ENCODE measurements at places on chromosomes 4 and X.

- no peak for DNase-seq
Measured at GRCh38 chr4:12615822-12616221, 868.3 kb downstream of the RAB28 start.

DNA sequence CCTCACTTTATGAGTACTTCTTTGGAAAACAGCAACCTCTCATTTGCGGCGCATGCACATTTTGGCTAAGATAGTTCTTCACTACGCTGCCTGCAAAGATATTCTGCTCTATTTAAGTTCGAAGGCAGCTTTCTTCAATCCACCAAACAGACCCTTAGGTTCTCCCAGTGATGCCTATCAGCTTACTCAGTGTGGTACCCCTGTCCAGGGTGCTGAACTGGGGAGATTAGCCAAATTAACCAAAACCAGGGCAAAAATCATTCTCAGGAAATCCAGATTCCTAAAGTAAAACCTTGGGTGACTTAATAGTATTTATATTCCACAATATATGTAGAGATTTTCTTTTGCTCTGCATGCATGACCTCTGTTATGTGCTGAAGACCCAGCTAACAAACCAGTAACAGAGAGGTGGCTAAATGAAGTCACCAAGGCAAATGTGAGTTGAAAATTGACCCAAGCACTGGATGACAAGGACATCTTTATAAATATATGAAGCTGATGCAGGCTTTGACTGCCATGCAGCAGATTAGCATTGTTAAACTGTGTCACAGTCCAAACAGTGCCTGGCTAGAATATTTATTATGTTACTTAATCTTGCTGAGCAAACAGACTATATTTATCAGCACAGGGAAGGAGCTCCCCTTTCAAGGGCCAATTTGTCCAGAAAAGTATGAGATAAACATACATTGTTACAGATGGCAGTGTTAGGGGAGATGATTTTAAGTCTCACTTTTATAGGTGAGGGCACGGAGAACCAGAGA lies 418.2 kb downstream of the STIM2 start:
- DNase-seq, result no peak

DNA sequence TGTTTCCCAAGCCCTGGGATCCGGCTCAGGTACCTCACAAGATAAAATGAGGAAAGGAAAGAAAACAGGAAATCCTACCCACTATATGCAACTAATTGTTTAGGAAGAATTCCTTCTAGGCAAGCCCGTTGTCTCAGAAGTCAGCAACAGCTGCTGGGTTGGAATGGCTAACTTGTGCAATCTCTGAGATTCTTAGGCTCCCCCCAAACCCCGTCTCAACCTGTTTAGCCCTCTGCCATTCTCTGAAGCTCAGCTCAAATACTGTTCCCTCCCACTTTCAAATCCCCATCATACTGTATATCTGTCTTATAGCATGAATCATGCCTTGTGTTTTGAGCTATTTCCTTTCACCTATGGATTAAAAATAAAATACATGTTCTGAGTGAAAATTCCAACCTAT lies 28.9 kb downstream of the STARD8 start:
- no peak for DNase-seq

DNA sequence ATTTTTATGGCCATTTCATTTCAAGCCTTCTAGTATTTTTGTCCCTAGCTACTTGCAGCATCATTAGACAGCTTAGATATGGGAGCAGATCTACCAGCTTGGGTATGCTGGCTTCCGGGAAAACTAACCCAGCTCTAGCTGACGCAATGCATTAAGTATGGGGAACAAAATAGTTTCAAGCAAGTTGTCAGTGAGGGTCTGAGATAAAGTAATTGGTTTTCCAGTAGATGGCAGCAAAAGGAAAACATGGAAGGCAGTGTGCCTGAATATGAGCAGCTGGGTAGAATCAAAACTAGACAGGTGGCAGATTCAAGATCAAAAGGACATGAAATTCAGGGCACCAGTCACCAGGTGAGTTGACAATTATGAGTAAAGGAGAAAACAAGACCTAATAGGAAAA lies 340.9 kb upstream of the CTSO start:
- DNase-seq, result no peak

DNA sequence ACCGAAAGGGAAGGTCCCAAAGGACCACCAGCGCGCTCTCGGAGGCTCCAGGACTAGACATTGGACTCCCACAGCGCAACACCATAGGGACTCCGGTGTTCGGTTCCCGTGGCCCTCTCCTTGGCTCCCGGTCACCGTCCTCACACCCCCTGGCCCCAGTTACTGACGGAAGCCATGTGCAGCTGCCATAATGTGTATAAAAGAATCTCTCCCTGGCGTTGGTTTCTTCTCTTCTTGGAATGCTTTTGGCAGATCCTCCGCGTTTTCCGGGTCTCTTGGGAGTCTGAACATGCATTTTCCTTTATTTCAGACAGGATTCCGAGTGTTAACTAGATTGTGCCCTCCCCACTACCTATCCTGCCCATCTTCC lies 69.8 kb downstream of the FBXO8 start:
- DNase-seq, result no peak

DNA sequence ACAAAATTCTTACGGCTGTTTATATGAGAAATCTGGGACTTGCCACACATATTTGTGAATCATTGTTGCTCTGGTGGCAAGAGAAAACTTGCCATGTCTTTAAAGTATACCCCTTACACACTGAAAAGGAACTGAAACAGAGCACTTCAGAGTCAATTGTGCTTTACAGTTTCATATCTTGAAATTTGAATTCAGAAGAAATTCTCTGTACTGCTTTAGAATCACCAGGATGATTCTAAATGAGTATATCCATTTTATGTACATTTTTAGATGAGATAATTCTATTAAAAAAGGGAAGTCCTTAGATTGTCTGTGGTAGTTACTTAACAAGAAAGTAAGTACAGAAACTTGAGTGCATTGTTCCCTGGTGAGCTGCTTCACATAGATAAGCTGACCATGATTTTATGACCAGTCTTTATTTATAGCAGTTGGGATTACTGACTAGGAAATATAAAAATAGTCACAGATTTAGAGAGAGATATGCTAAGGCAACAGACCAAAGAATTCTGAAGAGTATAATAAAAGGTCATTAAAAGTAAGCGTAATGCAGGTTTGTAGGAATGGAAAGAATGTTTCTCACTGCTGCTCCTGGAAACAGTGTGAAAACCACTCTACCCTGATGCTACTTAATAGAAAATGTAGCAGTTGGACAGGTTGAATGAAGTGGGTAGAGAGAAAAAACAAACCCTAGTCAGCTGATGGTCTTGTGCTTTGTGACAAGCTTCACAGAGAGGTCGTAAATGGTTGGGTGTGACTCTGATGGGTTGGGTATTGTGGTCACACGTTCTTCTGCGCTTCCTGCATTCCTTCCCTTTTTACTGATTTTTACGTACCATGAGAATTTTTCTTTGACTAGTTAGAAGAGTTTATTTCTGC lies 41.0 kb downstream of the FNIP2 start:
- DNase-seq, result no peak

- DNase-seq, result no peak
Measured at GRCh38 chr4:170087163-170087700, 2.5 kb downstream of the AADAT start.

DNA sequence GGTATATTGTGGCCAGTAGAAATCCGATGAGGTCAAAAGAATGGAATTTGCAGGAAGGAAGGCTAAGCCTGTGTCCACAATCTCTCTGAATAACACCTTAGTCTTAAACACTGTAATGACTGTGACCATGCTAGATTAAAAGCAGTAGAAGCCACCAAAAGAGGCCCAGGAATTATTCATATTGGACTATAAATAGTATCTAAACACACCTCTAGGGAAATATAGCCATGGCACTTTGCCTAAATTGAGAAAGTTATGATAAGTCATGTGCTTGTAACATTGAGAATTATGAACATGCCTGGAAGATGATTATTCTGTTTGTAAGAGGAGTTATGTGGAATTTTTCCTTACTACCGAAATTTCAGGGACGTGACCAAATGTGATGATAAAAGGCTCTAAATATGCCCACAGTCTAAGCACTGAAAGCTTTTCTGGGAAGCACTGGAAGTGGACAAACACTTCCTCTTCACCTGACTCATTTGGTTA lies 298.5 kb downstream of the KCTD8 start:
- DNase-seq, result no peak

- DNase-seq, result peak; percentile 2
Measured at GRCh38 chrX:102899940-102900916, 36.8 kb upstream of the RAB40AL start.

GRCh38 chr4:184171011-184171410 lies 46.7 kb downstream of the ENPP6 start:
- no peak for DNase-seq

- DNase-seq, result no peak
Measured at GRCh38 chr4:8748236-8748575, 123.4 kb downstream of the HMX1 start.

DNA sequence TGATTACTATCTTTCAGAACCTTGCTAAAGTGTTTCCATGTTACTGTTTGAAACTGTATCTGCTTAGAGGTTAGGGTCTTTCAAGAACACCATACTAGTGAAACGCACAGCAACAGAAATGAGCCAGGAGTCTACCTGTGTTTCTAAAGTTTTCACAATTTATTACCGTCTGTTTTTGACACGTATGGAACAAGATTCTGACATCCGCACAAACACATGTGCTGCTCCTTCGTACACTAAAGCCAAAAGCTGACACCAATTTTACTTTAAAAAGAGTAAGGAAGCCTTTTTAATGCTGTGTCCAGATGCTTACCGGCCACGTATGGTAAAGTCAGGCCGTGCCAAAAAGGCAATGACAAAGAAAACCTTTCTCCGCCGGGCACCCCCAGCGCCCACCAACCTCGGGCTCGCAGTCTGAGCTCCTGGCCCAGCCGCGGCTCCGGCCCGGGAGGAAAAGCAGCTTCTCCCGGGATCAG lies 532 bp downstream of the RPS4X start:
- DNase-seq, result no peak

DNA sequence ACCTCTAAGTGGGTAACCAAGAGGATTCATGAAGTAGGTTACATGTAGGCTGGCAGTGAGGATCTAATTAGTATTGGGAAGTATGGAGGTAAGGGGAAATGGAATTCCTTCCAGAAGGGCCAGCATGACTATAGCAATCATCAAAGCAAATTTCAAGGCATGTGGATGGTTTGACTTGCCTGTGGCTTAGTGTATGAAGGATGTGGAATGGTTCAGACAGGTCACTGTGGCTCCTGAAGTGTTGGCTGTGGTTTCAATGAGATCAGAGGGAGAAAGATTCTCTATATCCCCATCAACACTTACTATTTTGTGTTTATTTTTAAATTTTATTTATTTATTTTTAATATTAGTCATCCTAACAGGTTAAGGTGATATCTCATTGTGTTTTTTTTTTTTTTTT lies 121.6 kb upstream of the TBC1D9 start:
- no peak for DNase-seq

DNA sequence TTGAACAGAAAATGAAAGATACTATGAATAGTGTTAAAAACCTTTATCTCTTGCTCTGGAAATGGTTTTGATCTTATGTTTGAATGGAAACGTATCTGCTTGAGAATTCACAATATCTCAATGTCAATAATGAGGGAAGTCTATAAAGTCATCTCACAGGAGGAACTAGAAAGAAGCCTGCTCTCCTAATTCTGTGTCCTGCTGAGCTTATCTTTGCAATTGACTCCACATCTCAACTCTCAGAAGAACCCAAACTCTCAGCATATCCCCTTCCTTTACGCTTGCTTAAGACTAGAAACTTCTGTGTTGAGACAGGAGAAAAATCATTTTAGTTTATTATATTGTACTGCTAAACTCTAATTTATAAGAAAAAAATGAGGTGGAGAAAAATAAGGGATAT lies 8.3 kb upstream of the PF4V1 start:
- DNase-seq, result no peak

DNA sequence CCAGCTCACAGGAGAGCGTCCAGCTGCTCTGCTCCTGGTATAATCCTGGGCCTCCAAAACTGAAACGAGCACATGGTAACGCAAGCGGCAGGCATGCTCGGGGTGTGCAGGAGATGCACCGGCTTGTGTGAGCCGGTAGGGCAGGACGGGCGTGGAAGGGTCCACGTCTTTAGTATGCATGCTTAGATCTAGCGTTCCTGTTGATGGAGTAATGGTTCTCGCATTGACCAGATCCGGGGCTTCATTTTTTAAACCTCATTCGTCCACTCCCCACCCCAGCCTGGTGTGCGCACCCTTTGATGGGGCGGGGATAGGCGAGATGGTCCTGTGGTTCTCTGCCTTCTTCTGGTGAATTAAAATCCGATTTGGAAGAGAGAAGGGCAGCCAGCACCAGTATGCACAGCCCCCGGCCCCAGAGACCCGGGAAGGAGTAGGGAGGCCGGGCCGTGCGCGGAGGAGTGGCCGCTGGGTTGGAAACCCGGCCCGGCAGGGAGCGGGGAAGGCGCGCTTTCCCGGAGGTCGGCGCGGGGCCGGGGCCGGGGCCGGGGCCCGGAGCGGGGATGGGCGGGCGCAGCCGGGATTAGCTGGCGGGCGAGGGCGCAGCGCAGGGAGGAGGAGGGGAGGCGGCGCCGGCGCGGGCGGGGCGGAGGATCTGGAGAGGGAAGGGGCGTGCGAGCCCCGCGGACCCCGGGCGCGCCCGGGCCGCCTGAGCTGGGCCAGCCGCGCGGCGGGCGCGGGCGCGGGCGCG lies 39.9 kb downstream of the FAM149A start:
- peak; percentile 11 for DNase-seq

All from C1 segment of cervical spinal cord (tissue), 14 donors.